ENCODE measurements at places on chromosomes 5 and 9. TPM values are rescaled to one million over a fixed set of nuclear protein-coding genes. Genes with fewer than 3 reads are reported as not detected.

Gene OBP2B
- total RNA-seq: not detected

Gene SHISAL2B
- total RNA-seq: not detected

Gene B4GALT7
- 13.5 TPM for total RNA-seq

Gene PIP5KL1
- total RNA-seq: 0.40 TPM

Gene KCNV2
- total RNA-seq: not detected

Gene NR2F1-AS1
- total RNA-seq: 1.8 TPM

Gene TMEM174
- total RNA-seq: not detected

Gene DMRT2
- not detected for total RNA-seq

Gene TCF7
- 3.1 TPM for total RNA-seq

GRCh38 chr9:708551-709432 lies 132.7 kb upstream of the DMRT1 start:
- peak; percentile 79 for DNase-seq

- no peak for DNase-seq
Observed at GRCh38 chr5:125451622-125452021, 705.2 kb upstream of the ZNF608 start.

DNA sequence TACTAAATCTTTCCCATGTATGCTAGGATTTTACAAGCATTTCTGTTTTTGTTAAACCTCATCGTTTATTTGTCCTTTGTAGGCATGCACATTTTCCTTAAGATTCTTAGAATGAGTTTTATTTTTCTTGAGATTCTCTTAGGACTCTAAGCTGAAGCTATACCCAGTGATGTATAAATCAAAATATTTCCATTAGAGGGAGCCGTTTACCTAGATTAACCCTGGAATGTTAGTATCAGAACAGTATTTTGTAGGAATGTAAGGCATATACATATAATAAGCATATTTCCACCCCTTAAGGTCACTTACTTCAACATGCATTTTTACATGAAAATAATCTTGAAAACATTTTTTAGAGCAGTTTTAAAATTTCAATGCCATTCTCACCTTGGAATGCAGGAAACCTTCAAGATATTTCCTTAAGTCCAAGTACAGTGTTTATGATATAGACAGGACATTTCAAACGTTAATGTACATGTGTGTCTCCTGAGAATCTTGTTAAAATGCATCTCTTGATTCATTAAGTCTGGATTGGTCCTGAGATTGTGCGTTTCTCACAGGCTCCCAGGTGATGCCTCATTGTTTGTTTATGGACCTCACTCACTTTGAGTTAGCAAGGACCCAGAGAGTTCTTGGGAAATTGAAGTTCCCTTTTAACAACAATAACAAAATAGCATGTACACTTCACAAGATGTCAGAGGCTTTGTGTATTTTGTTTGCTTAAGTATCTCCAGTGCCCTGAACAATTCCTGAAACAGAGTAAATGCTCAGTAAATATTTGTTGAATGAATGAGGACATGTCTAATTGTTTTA lies 34.9 kb upstream of the FCHO2 start:
- no peak for DNase-seq

- no peak for DNase-seq
Observed at GRCh38 chr9:18722882-18723281, 248.9 kb downstream of the ADAMTSL1 start.

GRCh38 chr5:103667068-103667467 lies 104.5 kb upstream of the NUDT12 start:
- no peak for DNase-seq

- no peak for DNase-seq
Observed at GRCh38 chr9:136105398-136106135, 10.5 kb upstream of the NACC2 start.

DNA sequence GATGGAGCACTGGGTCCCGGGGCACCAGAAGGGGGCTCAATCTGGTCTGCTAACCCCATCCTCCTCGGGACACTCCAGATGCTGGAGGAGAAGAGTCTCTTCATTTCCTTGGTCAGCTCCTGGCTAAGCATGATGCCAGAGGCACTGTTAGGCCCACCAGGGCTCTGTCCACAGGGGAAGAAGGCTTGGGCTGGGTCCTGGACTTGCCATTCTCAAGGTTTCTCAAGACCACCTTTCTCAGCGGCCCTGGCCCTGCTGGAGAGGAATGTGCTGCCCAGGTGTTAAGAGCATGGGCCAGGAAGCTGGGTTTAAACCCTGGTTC lies 7.9 kb downstream of the SH2D3C start:
- DNase-seq: no peak

- DNase-seq: no peak
Observed at GRCh38 chr5:133262690-133263089, 210.9 kb downstream of the HSPA4 start.

GRCh38 chr9:95857124-95857523 lies 18.4 kb upstream of the ERCC6L2 start:
- no peak for DNase-seq

- DNase-seq: no peak
Observed at GRCh38 chr9:130343445-130343918, 77.9 kb downstream of the HMCN2 start.

Data from left lobe of liver (tissue), 2 donors.